ENCODE measurements at places on chromosomes 7 and 10. TPM values are rescaled to one million over a fixed set of nuclear protein-coding genes. Genes with fewer than 3 reads are reported as not detected.

IGFBP3 gene
- 38.9 TPM for total RNA-seq

FKBP9 gene
- total RNA-seq: 590 TPM

GPR146 gene
- 1.2 TPM for total RNA-seq

CRTAC1 gene
- not detected for total RNA-seq

ADAM8 gene
- total RNA-seq: 3.4 TPM

GJC3 gene
- not detected for total RNA-seq

CRYGN gene
- total RNA-seq: 0.16 TPM

SNCG gene
- 3.2 TPM for total RNA-seq

LFNG gene
- 20.3 TPM for total RNA-seq

ABCC2 gene
- total RNA-seq: 1.3 TPM

LRRD1 gene
- not detected for total RNA-seq

AMZ1 gene
- total RNA-seq: 6.7 TPM

SEMA3D gene
- total RNA-seq: 32.7 TPM

TIMM23B gene
- total RNA-seq: 25.5 TPM
